ENCODE measurements at places on chromosomes 7 and 10.

DNA sequence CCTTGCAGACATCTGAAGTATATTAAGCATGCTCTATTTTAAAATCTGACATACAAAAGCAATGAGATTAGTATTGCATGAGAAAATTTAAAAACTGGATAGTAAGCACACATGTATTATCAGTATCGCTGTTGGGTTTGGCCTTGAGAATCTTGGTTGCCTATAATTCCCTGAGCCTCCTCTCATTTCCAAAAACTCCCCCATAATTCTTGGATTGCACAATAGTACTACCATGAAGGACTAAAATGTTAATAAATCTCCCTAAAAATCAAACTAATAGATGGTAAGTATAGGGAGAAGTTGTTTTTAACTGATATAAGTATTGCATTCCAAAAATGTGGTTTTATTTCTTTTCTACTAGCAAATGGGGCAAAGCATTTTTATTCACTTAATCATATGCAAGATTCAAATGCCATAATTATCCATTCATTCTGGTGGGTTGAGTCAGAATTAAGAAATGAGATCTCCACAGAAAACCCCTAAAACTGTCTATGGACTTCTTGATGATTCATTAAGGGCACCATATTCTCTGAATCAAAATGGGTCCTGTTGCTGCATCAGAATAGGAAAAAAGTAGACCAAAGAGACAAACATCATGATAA, 10.3 kb upstream of the VIM start:
- no peak for DNase-seq

- no peak for DNase-seq
Observed at GRCh38 chr10:116226053-116226452, 47.0 kb downstream of the GFRA1 start.

GRCh38 chr10:62710182-62710581, 94.3 kb upstream of the ADO start:
- DNase-seq: no peak

- no peak for DNase-seq
Observed at GRCh38 chr10:79209831-79210230, 137.4 kb upstream of the PPIF start.

- no peak for DNase-seq
Observed at GRCh38 chr10:14039968-14040668, 290.6 kb downstream of the FRMD4A start.

GRCh38 chr10:125990974-125991373, 94.6 kb downstream of the FANK1 start:
- DNase-seq: no peak

- no peak for DNase-seq
Observed at GRCh38 chr7:150323682-150324372, 482 bp upstream of the ACTR3C start.

- no peak for DNase-seq
Observed at GRCh38 chr10:67222934-67223333, 297.1 kb downstream of the LRRTM3 start.

GRCh38 chr10:133544506-133544905, 17.3 kb downstream of the CYP2E1 start:
- no peak for DNase-seq

DNA sequence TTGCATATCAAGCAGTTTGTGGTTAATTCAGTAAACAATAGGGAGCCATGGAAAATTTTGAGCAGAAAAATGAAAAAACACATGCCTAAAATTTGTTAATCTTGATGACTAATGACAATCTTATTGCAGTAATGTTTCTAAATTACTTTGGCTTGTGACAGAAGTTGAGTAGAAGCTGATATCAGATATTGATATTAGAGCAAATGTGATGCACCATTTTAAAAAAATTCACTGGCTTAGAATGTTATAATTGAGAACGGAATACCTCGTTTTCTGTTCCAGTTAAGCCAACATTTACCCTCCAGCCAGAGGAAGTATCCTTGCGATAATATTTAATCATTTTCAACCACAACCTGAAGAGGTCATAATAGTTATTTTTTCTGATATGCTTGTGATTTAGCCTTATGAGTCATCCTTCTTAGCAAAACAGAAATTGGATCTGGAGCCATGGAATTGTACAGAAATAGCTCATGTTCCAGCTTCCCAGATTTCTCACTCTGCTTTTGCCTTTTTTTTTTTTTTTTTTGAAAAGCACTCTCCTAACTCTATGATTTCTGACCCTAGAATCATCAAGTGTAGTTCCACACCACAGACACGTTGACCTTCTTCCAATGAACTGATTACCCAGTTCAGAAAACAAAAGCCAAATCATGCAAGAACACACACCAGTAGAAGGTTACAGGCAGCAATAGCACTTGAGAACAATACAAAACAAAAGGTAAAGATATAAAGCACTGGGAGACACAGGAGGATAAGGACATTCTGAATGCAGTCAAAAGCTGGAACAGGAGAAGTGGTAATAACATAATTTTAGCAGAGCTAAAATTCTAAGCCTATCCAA, 96.8 kb upstream of the PHYHIPL start:
- DNase-seq: no peak

- DNase-seq: no peak
Observed at GRCh38 chr7:137235434-137235833, 108.1 kb downstream of the PTN start.

GRCh38 chr10:51097546-51097945, 23.3 kb downstream of the PRKG1 start:
- no peak for DNase-seq

- peak; percentile 37 for DNase-seq
Observed at GRCh38 chr10:16891375-16892313, 74.4 kb upstream of the RSU1 start.

- DNase-seq: no peak
Observed at GRCh38 chr10:11906714-11907113, 83.6 kb downstream of the PROSER2 start.

DNA sequence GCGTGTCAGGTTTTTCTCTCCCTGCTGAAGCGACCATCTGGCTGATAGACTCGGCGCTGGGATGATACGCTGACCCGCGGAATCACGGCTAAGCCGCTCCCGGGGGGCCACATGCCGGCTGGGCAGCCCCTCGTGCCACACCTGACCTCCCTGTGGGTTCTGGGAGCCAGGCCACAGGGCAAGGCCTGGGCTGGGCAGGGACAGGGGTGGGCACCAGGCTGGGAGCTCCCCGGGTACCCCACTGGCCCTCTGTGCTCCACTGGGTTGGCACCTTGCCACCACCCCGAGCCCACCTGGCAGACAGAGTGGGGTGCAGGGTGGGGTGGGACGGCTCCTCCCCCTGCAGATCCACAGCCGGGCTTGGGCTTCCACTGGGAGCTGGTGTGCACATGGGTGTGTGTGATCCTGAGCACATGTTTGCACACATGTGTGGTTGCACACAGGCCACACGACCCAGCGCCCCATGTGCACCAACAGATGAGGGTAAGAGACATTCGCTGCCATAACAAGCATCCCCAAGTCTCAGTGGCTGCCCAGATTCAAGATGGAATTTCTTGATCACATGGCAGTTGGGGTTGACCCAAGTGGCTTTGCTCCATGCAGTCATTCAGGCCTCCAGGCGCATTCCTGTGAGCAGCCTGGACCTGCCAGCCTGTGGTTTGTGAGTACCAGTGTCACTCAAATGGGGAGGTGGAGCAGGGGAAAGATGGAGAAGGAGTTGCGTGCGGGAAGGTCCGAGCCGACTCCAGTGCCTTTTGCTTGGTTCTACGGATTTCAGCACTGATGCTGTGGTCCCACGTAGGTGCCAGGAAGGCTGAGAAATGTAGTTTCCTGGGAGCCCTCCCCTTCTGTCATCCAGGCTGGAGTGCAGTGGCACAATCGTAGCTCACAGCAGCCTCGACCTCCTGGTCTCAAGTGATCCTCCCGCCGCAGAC, 79.7 kb downstream of the UNCX start:
- DNase-seq: no peak

- no peak for DNase-seq
Observed at GRCh38 chr10:47288916-47289495, 11.0 kb upstream of the GDF10 start.

- DNase-seq: no peak
Observed at GRCh38 chr7:2838873-2839578, 5.1 kb downstream of the GNA12 start.

DNA sequence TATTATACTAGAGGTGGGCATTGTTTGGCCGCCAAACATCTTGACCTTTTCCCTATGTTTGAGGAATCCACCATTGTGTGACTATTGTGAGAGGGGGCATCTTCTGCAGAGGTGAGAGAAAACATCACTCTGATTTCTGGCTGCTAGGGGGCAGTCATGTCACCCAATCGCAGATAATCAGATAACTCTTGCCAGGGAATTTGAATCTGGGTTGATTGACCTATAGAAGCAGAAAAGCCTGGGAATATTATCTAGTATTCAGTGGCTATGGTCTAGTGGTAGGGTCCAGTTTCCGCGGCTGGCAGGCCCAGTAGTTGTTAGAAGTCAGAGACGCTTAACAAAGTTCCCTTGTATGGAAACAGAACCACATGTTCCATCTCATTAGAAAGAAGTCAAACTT, 808.5 kb downstream of the PHTF2 start:
- peak; percentile 62 for DNase-seq

All from globus pallidus (tissue), 1 donor.